Hematopoietic multipotent progenitor cell treated with erythropoietin and hydrocortisone succinate and interleukin-3 and kit ligand, for 17 days (in vitro differentiated cells): ENCODE measurements at places on chromosomes 7 and 10.

- no peak for DNase-seq
Measured at GRCh38 chr10:115857856-115858255, 415.1 kb downstream of the GFRA1 start.

GRCh38 chr7:155412416-155413253 lies 45.3 kb upstream of the EN2 start:
- peak; percentile 13 for DNase-seq

GRCh38 chr7:25478925-25479324 lies 250.6 kb upstream of the NPVF start:
- no peak for DNase-seq

DNA sequence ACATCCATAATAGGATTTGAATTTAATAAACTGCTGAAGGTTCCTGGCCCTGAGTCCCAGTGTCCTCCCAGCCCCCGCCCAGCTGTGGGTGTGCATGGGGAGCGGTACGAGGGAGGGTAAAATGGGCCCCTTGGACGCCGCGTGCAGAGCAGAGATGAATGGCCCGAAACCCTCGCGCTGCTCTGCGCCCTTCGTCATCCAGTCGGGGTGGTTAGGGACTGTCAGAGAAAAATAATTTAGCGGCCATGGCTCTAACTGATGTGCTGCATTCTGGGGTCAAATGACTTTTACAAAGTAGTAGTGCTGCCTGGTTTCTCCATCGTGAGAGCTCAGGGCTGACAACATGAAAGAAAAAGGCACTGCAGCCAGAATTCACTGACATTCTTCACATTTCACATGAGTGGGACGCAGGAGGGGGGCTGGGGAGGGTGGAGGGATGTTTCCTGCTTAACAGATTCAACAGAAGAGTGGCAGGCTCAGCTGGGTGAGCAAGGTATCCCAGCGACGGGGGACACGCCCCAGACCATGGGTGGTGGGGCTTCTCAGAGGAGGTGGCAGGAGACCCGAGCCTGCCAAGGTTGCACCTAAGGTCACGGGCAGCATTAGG lies 304.5 kb downstream of the WDR37 start:
- no peak for DNase-seq

GRCh38 chr10:62763155-62763554 lies 41.4 kb upstream of the ADO start:
- no peak for DNase-seq

DNA sequence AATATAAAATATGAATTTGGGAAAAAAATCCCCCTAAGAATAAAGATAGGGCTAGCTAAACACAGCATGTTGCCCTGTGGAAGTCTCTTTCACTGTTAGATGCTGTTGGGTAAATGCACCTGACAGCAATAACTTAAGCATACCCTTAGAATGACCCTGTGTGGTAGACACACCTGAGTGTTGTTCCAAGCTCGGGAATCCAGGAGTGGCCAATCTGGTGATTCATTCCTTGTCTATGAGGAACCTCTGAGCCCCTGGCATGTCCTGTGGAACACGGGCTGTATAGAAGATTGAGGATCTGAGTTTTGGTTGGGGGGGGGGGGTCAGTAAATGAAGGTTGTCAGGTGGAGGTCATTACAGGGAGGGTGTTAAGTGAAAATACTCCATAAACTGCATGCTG lies 730.0 kb upstream of the IGFBP3 start:
- no peak for DNase-seq

GRCh38 chr10:116769791-116770190 lies 27.4 kb upstream of the HSPA12A start:
- no peak for DNase-seq

GRCh38 chr10:97922022-97922758 lies 72.5 kb downstream of the GOLGA7B start:
- DNase-seq = no peak

- no peak for DNase-seq
Measured at GRCh38 chr10:74675484-74675883, 150.9 kb upstream of the KAT6B start.

GRCh38 chr7:129840757-129841156 lies 112.0 kb downstream of the UBE2H start:
- DNase-seq = no peak

DNA sequence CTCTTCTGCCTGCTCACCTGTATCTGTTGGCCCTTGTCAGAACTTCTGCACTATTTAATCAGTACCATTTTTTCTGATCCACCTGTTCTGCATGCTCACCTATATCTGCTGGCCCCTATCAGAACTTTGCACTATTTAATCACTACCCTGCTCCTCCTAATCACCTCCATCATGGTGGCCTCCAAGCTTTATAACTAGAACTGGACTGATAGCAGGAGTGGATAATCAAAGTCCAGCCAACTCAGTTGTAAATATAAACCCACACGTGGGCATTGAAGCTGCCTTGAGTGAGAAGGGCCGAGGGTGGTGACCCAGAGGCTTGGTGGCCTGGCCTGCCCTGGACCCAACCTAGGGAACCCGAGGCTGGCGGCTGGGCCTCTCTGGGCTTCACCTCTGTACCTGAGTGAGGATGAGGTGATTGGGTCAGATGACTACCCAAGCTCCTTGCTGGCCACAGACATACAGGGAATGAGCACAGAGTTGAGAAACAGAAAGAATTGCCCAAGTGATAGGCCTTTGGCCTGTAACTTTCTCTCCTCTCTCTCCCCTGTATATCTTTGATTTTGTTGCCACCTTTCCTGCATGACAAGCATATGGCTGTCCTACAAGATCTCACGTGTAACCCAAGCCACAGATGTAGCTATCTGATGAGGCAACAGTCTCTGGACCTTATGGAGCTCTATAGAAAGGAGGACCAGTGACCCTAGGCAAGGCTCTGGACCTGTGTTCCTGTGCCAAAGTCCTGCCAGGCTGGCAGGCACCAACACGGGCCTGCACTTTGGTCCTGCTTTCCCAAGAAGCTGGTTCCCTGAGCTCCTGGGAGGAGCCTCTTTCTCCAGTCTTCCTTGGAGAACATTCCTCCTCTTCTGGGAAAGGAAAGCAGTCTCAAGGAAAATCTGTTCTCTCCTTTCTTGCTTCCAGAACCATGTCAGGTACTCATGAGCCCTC lies 23.4 kb upstream of the FAM3C start:
- no peak for DNase-seq

DNA sequence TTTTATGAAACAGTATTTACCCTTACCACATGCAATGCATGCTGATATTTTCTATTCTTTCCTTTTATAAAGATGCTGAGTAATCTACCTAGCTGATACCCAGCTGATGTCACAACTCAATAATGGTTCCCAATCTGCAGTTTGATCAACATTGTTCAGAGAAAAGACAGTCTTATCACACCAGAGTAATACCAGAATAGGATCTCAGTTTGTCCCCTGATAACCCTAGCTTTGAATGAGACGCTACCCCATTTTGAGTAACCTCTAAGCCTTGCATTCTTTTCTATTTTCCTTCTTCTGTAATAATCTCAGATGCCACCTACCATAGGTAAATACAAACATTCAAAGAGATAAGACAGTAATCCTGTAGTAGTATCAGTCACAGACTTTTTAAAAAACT lies 99.6 kb upstream of the RELN start:
- DNase-seq = no peak

DNA sequence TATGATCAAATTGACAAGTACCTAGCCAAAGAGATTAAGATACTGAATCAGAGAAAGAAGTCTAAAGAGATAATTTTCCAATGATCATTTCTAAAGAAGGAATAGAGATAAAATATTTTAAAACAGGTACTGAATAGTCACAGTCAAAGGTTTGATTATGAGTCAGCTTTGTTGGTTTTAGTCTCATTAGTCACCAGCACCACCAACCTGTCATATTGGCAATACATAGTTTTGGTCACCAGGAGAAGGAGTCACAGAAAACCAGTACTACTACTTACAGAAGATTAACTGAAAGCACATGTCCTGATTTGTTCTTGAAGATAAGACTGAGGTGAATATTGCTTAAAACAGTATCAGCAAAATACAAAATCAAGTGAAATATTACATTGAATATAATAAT lies 34.6 kb downstream of the ZEB1 start:
- DNase-seq = no peak

DNA sequence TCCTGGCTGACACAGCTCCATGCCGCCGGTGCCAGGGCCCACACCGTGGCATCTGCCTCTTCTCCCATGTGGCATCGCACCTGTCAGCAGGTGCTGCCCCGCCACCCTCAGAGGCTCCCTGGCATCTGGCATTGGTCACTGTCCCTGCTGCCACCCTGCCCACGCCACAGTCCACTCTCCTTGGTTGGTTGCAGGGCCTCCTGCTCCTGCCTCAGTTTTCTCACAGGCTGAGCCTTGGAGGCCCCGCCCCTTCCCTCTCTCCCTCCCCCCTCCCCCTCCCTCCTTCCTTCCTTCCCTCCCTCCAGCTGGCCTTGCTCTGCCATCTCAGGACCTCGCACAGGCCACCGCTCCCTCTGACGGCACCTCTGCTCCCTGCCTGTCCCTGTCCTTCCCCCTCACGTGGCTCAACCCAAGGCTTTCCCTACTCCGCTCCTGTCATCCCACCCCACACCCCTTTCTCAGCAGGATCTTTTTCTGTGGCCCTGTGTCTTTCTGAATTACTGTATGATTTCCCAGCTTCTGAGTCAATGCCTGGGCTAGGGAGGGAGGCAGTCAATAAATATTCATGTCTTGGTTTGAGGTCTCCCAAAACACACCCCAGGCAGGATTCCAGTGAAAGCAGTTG lies 87.4 kb downstream of the INPP5A start:
- no peak for DNase-seq

- DNase-seq = no peak
Measured at GRCh38 chr7:153354071-153354470, 594.5 kb downstream of the ACTR3B start.

DNA sequence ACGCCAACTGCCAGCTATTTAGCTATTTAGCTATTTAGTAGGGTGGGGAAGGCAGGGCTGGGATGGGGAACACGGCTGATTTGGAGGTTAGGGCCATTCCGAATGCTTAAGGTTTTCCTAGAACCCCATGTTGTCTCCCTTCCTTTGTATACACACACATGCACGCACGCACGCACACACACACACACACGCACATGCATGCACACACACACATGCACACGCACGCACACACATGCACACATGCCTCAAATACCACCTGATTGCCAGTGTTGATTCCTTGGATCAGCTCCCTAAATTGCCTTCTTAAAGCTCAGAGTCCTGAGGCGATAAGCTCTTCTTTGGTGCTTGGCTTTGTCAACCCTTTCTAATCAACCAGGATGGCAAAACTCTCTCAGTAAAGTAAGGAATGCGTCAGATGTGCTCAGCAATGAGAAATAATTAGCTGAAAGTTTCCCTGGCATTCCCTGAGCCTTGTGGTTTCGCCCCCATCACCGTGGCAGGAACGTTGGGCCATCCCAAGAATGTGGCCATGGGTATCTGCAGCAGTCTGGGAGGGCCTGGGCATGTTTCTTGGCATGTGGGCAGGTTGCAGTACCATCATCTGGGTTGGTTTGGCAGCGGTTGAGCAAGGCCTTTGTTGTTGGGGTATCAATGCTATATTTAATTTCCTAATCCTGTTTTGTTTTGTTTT lies 305.6 kb downstream of the LRMDA start:
- no peak for DNase-seq

DNA sequence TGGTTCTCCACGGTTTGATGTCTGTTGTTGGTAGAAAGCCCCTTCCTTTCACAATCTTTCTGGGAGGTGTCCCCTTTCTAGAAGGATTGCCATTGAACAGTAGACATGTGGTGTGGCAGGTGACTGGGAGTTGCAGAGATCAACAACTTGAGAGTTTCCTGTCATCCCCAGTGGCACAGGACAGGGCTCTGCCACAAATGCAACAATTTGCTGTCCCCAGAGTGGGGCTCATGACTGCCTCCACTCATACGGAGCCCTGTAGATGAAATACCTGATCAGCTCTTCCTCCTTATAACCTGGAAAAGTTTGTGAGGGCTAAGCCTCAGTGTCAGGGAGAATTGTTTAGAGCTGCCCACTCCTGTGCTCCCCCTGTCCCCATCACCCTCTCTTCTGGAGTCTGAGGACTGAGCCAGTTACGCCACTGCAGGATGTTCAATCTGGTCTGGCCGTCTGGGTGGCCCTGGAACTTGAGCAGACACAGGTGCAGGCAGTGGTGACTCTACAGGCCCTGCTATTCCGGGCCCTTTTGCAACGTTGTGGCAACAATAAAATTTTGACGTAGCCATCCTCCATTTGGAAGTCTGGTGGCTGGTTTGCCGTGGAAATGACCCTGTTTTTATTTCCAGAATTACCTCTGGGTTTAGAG lies 6.5 kb downstream of the DBNL start:
- no peak for DNase-seq

DNA sequence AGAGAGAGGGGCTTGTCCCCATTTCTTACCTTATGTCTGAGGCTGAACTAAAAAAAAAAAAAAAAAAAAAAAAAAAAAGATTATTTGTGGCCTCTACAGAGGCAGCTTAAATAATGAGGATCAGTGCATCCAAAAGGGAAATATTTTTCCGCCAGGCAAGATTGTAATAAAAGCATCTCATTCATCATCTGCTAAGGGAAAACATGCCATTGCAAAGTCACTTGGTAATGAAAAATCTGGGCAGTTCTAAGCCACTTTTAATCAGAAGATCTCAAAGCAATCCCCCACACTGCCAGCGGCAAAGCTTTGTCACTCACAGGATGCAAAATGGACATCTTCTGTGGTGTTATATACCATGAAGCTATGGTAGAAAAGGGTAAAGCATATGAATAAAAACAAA lies 3.8 kb downstream of the FAM107B start:
- no peak for DNase-seq

DNA sequence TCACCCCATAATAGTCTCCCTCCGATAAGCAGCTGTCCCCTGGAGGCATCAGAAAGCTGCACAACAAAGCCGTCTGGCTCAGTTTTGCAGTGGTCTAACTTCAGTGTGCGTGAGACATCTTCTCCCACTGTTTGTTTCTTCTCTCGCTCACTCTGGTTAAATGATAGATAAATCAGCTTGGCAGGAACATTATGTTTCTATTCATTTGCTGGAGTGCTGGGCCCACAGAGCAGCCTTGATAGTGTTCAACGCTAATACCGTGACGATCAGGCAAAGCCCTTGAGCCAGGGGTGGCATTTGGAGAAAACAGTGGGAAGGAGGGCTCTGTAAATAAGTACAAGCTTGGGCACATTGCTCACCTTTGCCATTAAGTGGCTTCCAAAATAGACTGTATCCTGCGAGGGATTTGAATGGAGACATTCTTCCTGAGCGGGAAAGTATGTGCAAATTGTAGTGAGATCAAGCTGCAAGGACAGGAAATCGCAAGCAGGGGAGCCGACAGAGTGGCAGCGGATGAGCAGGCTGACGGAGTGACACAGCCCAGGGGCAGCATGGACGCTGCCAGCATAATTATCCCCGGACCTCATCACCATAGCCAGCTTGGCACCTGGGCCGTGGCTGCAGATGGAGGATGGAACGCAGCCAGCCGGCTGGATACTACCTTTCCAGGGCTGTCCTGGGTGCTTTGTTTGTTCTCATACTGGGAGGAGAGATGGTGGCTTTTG lies 256.8 kb upstream of the FZD8 start:
- no peak for DNase-seq

DNA sequence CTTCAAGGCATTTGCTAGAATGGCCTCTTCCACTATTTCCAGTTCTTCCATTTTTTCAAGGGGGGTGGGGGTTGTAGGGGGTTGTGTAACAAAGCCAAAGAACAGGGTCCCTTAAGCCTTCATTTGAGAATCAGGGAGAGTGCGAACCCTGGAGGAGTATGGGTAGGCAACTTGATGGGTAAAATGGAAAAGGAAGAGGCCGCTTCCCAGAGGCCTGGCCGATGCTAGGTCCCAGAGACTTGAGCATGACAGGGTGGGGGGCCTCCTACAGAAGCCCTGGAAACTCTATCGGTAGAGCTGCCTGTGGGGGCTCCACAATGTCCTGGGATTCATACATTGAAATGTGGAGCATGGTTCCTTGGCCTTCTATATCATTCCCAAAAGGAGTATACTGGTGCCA lies 9.1 kb upstream of the HOXA13 start:
- no peak for DNase-seq

GRCh38 chr7:112707655-112708054 lies 82.5 kb downstream of the TMEM168 start:
- no peak for DNase-seq
